ENCODE measurements at places on chromosomes 4 and X.
A peak's percentile ranks its signal among the peaks of the same experiment; 100 is the strongest.

GRCh38 chrX:148984238-148984637 is 483.8 kb downstream of the AFF2 start:
- no peak for DNase-seq

DNA sequence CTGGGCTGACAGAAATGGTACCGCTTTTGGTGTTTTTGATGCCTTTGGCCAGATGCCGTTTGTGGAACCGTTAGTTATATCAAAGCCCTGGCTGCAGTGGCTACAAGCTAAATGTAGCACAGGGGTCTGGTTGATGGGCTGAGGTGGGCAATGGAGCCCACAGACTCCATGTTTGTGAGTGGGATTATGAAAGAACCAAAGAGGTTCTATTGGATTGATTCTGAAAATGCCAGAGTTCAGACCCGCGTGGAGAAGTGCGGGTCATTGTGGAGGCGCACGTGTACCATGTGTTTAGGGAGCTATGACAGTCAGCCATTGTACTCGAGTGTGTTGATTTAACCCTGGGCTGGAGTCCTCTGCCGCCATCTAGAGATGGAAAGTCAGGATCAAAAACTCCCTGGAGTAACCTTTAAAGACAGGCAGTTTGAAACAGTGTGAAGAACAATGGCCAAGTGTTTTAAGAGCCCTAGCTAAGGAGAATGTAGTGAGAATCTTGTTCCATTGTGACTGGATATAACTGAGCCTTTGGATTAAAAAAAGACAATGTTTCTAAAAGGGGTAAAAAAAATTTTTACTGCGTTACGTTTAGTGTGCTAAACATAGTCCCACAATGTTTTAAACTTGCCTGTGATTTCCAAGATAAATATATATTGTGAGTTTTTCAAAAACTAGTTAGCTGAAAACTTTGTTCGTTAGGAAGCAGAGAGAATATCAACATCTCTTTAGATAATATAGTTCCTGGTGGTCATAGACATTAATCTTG is 12.7 kb downstream of the ART3 start:
- peak; percentile 68 for DNase-seq

- DNase-seq, result peak; percentile 6
These were observed 1073.7 kb downstream of the PDHA2 start for GRCh38 chr4:96913441-96914080.

- no peak for DNase-seq
These were observed 10.1 kb upstream of the NKX1-1 start for GRCh38 chr4:1416051-1416947.

DNA sequence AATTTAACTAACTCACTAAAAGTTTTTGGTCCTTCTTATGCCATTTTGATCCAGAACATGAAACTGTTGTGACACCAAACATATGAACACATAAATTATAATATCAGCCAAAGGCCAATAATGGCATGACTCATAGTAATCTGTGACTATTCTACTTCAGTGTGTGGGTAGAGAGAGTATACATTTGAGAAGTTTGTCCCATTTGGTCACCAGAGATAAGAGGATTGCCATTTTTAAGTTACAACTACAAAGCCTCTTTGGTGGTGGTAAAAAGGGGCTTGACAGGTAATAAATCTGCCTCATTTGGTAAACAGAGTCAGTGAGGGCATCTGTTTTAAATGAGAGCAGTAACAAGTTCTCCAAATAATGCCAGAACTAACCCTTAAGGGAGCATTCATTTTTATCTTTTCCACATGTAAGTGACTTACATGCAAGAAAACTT is 117.9 kb downstream of the TBC1D19 start:
- peak; percentile 46 for DNase-seq

- peak; percentile 4 for DNase-seq
These were observed 10.9 kb upstream of the WFS1 start for GRCh38 chr4:6258741-6259140.

DNA sequence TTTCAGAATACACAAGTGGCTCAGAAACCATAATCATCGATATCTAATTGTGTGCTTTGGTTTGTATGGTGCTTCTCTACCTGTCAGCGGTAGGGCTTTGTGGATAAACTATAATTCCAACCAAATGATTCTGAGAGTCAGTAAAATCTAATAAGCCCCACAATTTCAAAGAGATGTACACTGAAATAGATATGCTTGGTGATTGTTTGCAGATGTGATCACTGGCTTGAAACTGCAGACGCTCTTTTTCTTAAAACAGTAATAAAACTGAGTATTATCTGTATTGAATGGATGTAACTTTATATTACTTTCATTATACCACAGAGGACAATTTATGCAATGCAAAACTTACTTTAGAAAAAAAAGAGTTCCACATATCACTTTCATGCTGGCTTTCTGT is 198.8 kb upstream of the ANXA10 start:
- DNase-seq, result no peak

GRCh38 chr4:32172761-32173160 is 1452.6 kb downstream of the PCDH7 start:
- no peak for DNase-seq

GRCh38 chr4:94849901-94850300 is 92.1 kb downstream of the BMPR1B start:
- no peak for DNase-seq

- no peak for DNase-seq
These were observed 77.3 kb downstream of the FHDC1 start for GRCh38 chr4:153013202-153013977.

DNA sequence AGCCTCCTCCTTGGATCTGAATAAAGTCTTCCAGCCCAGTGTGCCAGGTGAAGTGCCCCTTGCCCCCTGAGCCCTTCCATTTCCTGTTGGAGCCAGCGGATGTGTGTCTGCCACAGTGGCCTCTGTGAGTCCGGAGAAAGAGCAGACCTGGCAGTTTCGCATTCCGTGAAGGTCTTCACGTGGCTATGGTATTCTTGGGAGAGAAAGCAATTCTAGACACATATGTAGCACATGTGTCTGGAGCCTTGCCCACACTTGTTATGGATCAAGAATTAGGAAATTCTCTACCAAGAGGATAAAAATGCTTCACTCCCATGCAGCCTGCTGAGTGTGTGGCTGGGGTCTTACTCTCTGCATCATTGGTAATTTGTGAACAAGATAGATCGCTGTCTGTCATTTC is 130.9 kb downstream of the REPS2 start:
- DNase-seq, result no peak

DNA sequence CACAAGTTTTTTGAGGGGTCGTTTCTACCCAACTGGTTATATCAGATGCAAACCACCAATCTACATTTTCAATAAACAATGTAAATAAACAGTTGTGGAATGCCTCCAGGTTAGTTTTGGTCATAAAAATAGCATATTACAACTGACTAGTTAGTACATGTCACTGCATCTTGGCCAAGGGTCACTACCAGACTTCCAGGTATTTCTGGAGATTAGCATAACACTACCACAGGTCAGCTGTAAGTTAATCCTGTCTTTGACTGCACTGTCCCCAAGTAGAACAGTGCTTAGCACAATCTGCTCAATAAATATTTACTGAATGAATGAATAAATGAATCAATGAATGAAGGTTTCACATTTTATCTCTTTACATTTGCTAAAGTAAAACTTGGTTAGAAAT is 64.4 kb downstream of the TBC1D19 start:
- no peak for DNase-seq

DNA sequence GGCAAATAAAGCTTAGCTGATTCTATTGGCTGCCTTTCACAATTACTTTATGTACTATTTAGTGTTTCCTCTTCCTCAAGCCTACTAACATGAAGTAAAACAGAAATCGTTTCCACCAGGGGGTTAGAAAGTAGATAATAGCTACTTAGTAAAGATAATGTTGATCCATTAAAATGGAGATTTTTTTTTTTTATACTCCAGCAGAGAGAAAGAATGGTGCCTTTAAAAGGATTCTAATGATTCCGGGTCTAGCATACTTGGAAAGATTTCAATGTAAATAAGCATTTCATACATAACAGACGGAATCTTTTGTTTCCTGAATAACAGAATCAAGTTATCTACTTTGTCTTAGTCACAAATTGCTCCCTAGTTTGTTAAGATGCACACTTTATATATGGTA is 37.1 kb downstream of the GK start:
- DNase-seq, result no peak

GRCh38 chrX:123905332-123905731 is 45.5 kb downstream of the XIAP start:
- DNase-seq, result no peak

- DNase-seq, result no peak
These were observed 4.3 kb upstream of the MAP7D3 start for GRCh38 chrX:136255541-136255940.

DNA sequence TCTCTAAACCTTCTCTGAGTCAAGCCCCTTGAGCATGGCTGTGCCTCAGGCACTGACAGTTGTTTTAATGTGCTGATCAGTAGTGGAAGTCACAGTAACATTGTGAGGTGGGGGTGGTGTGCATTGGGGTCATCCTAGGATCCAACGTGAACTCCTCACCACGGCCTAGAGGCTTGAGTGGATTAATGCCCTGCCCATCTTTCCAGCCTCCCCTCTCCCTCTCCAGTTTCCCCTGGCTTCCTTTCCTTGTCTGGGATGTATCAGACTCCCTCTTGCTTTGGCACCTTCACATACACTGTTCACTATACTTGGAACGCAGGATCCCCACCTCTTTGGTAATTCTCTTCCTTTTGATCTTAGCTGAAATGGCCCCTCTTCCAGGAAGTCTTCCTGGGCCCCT is 13.3 kb upstream of the PJA1 start:
- DNase-seq, result no peak

DNA sequence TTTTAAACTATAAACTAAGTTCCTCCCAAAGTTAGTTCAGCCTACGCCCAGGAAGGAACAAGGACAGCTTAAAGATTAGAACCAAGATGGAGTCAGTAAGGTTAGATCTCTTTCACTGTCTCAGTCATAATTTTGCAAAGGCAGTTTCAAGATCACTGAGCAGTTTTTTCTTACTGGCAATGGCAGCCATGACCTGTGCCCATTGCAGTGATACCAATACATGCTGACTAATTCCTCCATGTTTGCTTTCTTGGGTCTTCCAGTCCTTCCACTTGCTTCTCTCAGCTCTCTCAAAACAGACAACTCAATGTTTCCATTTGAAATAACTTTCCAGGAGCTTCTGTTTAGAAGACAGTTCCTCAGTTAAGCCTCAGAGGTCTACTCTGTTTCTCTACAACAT is 79.5 kb downstream of the PCDH18 start:
- DNase-seq, result no peak

- DNase-seq, result no peak
These were observed 50.1 kb downstream of the ENPP6 start for GRCh38 chr4:184167576-184167975.

- no peak for DNase-seq
These were observed 17.9 kb upstream of the PDE5A start for GRCh38 chr4:119646347-119647071.

- no peak for DNase-seq
These were observed 68.4 kb upstream of the BMPR1B start for GRCh38 chr4:94689155-94689860.

- DNase-seq, result peak; percentile 3
These were observed 741 bp downstream of the SPATA18 start for GRCh38 chr4:52051615-52052474.

- no peak for DNase-seq
These were observed 1.0 kb upstream of the LPAR4 start for GRCh38 chrX:78746496-78746895.

DNA sequence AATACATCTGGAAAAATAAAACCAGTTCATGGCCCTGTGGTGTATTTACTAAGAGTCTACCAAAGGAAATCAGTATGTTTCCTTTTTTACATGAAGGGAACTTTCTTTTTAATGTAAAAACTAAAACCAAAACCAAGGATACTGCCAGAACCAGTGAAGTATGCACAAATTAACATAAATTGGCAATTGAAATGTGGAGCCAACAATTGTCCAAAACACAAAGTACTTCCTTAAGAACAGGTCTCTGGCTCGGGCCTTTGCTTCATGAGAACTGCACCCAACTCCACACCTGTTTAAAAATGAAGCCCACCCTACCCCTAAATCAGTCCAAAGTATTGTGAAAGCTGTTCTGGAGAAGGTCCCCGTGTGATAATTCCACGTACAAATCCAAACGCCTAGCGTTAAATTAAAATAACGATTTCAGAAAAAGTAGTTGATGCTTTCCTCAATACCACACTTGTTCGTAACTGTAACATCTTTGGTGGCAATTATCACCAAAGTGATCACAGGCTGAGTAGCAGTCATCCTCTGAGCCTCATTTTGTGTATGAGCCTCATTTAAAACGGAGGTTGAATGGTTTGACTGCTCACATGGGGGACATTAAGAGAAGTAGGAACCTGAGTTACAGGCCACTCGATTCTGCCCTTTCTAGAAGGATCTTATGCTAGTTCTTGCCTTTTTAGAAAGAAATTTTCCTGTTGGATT is 93.0 kb downstream of the GEMIN8 start:
- no peak for DNase-seq

- DNase-seq, result no peak
These were observed 374.4 kb upstream of the NWD2 start for GRCh38 chr4:36870121-36870520.

DNA sequence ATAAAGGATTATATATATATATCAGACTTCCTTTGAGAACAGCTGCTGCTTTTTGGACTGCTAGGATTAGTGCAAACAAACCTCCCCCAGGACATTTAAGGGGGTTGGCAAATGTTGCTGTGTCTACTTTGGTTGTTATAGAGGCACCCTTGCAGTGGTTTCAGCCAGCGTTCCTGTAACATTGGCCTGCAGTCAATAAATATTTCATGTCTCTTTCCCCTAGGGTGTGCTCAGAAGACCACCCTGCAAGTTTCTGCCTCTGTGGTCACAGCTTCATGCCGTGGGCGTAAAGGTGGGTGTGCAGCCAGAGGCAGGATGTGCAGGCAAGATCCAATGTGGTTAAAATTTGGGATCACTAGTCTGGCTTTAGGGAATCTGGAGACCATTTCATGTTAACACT is 28.9 kb downstream of the FGF5 start:
- DNase-seq, result no peak

DNA sequence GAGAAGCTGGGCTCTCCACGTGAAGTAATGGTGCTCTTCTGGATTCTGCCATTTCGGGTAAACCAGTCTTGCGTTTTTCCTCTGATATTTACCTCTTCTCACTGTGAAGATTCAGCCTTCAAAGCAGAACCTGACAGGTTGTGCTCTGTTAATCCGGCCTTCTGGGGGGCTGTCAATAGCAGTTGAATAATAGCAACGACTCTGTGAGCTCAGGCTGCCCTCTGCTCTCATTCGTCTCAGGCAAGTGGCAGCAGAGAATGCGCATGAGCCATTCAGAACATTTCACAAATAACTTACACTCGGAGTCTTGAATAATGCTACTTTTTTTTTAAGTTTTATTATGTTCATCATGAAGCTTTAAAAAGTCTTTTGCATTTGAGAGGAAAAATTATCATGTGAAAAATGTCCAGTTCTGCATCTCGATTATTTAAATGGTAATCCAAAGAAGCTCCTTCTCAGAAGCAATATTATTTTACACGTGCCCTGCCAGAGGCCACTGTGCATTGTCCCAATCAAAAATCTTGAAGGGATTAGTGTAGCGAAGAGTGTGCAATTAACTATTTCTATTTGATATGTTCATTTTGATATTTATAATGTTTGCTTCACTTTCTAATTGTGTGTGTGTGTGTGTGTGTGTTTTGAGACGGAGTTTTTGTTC is 354.2 kb upstream of the FAT1 start:
- no peak for DNase-seq

GRCh38 chr4:8852118-8852704 is 19.4 kb downstream of the HMX1 start:
- no peak for DNase-seq

All from hematopoietic multipotent progenitor cell treated with erythropoietin and hydrocortisone succinate and interleukin-3 and kit ligand, for 8 days (in vitro differentiated cells).